ENCODE measurements at places on chromosomes 2 and 18. TPM values are rescaled to one million over a fixed set of nuclear protein-coding genes. Genes with fewer than 3 reads are reported as not detected.

- H3K4me1 ChIP-seq = no peaks in the 10 kb centered on the region
- H3K27ac ChIP-seq = no peak overlapping the region
- peaks cover 25% of the 10 kb centered on the region for H3K27me3 ChIP-seq
Measured at GRCh38 chr2:46806526-46806925, 109.1 kb downstream of the MCFD2 start.

DNA sequence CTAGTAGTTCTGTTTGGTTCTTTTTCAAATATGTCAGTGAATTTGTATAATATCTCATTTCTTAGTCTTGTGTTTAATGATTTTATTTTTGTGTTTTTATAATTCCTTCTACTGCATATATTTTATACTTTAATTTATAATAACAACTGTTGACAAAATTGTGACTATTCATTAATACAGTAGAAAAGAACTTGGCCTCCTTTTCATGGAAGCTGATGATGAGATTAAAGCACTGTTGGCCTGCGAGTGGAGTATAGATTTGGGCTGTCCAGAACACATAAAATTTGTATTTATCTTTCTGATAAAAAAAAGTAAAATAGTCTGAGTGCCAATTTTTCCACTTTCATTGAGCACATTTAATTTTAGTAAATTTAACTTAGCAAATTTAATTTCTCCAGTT, 12.1 kb downstream of the CFLAR start:
- no peak for DNase-seq
- peaks cover 17% of the 10 kb centered on the region for H3K4me1 ChIP-seq
- H3K27me3 ChIP-seq = peaks cover 10% of the 10 kb centered on the region
- H3K36me3 ChIP-seq = peaks cover 2% of the 10 kb centered on the region
- H3K4me3 ChIP-seq = no peak overlapping the region

GAL3ST2 gene
- total RNA-seq = not detected

GRCh38 chr2:8540552-8541055, 141.3 kb upstream of the ID2 start:
- no peaks in the 10 kb centered on the region for H3K36me3 ChIP-seq
- H3K27me3 ChIP-seq = no peaks in the 10 kb centered on the region
- no peak overlapping the region for H3K4me3 ChIP-seq
- H3K4me1 ChIP-seq = peaks cover 18% of the 10 kb centered on the region

DNA sequence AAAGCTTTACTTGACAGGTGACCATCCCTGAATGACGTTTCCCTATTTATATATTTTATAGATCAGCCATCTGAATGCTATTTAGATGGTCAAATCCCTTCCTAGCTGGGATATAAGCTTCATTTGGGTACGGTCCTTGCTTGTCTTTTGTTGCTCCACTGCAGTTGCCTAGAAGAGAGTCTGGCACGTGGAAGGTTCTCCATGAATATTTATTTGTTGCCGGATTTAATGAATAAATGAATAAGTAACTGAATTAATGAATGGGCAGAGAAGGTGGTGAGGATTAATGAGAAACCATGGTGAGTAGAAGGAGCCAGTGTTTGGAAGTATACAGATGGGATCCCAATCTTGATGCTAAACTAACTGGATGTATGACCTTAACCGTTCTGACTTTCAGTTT, 222.1 kb downstream of the LPIN1 start:
- H3K27ac ChIP-seq = no peak overlapping the region
- H3K4me1 ChIP-seq = no peaks in the 10 kb centered on the region
- H3K27me3 ChIP-seq = no peaks in the 10 kb centered on the region

DNA sequence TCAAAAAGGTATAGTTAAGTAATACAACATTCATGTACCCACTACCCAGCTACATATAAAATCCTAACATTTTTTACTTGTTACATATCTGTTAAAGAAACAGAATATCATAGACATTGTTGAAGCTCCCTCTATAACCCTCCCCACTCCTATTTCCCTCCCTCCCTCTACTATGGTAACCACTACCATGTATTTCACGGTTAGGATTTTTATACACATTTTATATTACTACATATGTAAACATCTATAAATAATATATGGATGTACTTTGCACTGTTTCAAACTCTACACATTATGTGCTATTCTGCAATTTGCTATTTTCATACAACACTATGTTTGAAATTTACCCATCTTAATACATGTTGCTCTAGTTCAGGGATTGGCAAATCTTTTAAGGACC, 36.3 kb downstream of the THOC1 start:
- H3K27ac ChIP-seq = no peak overlapping the region
- H3K36me3 ChIP-seq = peaks cover 20% of the 10 kb centered on the region
- no peak overlapping the region for H3K4me3 ChIP-seq
- no peaks in the 10 kb centered on the region for H3K27me3 ChIP-seq

DNA sequence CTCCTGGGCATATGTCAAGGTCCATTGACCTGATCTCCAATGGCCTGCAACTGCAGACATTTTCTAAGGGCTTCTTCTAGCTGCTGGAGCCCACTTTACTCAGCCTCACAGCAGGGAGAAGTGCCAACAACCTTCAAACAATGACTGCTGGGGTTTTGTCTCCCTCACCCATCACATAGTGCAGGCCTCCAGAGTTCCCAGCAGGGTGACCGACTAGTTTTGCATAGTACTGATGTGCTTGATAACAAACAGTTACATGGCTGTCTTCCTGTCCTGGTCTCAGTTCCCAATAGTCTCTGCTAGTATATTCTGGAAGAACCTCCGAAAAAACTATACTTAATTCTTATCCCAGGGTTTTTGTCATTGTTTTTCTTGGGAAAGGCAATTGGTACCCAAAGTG, 10.4 kb upstream of the NETO1 start:
- no peak overlapping the region for H3K4me3 ChIP-seq
- no peak overlapping the region for H3K27ac ChIP-seq
- no peak for DNase-seq
- H3K4me1 ChIP-seq = no peaks in the 10 kb centered on the region
- H3K36me3 ChIP-seq = no peaks in the 10 kb centered on the region
- no peaks in the 10 kb centered on the region for H3K27me3 ChIP-seq

DNA sequence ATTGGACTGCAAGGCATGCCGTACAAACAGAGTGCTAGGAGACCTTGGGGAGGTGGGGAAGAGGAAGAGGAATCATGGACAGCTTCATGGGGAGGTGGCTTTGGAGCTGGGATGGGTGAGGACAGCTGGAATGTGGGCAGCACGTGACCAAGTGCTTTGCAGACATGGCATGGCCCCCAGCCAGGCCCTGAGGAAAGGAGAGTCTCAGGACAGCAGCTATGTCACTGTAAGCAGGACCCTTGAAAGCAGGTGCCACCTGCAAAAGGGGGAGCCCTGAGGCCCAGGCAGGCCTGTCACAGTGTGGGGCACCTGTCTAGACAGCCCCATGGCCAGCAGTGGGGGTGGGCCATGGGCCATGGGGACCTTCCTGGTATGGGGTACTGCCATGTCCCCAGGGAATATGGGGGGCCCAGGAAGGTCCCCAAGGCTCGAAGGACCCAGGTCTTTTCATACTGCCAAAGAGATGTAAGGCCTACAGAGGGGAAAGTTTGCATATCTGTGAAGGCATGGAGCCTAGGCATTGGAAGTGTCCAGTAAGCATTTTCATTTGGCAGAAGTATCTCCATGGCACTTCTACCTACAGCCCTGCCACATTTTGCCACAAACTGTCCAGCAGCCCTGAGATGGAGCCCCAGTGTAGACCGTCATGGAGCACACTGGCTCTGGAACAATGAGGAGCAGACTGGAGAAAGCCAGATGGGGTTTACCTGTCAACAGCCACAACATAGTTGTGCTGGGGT, 9.9 kb downstream of the PAX8 start:
- peaks cover 5% of the 10 kb centered on the region for H3K4me1 ChIP-seq
- no peaks in the 10 kb centered on the region for H3K36me3 ChIP-seq
- no peak for DNase-seq
- H3K4me3 ChIP-seq = no peak overlapping the region

DNA sequence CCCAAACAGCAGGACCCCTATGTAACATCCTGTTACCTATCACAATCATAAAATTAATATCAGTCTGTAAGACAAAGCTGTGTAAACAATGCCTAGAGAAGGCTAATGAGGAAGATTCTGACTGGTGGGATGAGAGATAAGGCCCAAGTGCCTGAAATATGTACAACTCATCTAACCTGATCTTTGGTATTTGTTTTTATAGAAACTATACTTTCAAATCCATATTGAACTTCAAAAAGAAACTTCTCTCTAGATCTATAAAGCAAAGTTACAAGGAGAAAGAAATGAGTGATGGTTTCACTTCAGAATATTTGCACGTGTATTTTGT, 36.1 kb upstream of the ITGA4 start:
- DNase-seq = no peak
- H3K27me3 ChIP-seq = no peaks in the 10 kb centered on the region
- no peaks in the 10 kb centered on the region for H3K36me3 ChIP-seq
- no peak overlapping the region for H3K27ac ChIP-seq
- H3K4me3 ChIP-seq = no peak overlapping the region
- peaks cover 14% of the 10 kb centered on the region for H3K4me1 ChIP-seq

TLX2 gene
- not detected for total RNA-seq

GRCh38 chr18:68865021-68865420, 67.1 kb downstream of the CCDC102B start:
- H3K27me3 ChIP-seq = no peaks in the 10 kb centered on the region
- no peak overlapping the region for H3K4me3 ChIP-seq
- DNase-seq = no peak
- H3K27ac ChIP-seq = no peak overlapping the region

NGEF gene
- 0.96 TPM for total RNA-seq

DNA sequence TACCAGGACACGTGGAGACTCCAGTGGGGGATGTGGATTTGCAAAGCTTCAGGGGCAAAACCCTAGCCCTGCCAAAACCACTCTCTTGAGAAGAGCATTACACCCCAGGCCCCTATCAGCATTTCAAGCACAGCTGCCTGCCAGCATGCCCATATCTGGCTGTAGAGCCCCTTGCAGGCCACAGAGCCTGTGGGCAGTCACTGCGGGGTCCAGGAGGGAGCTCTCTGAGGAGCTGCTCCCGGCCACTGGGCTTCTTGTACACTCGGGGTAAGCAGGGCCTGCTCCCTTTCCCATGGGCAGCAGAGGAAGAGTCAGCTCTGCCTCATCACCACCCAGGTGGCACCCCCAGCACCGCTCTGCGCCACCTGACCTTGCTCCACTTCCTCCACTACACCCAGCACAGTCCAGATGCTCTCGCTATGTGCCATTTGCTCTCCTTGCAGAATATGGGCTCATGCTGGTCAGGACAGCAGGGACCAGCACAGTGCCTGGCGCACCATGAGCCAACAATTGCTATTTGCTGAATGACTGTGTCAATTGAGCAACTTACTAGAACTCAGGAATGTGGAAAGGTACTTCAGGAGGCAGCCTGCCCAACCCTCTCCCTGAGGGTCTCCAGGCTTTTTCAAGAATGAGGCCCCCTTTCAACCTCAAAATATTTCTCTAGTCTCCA, 7.4 kb downstream of the CHST10 start:
- no peak for DNase-seq
- no peak overlapping the region for H3K27ac ChIP-seq
- no peak overlapping the region for H3K4me3 ChIP-seq
- no peaks in the 10 kb centered on the region for H3K27me3 ChIP-seq
- peaks cover 15% of the 10 kb centered on the region for H3K36me3 ChIP-seq

- H3K27ac ChIP-seq = no peak overlapping the region
- no peak overlapping the region for H3K4me3 ChIP-seq
- H3K27me3 ChIP-seq = no peaks in the 10 kb centered on the region
- H3K36me3 ChIP-seq = peaks cover 5% of the 10 kb centered on the region
- no peaks in the 10 kb centered on the region for H3K4me1 ChIP-seq
Measured at GRCh38 chr2:121721926-121722325, 14.7 kb downstream of the NIFK start.

PRKD3 gene
- total RNA-seq = 68.3 TPM

DNA sequence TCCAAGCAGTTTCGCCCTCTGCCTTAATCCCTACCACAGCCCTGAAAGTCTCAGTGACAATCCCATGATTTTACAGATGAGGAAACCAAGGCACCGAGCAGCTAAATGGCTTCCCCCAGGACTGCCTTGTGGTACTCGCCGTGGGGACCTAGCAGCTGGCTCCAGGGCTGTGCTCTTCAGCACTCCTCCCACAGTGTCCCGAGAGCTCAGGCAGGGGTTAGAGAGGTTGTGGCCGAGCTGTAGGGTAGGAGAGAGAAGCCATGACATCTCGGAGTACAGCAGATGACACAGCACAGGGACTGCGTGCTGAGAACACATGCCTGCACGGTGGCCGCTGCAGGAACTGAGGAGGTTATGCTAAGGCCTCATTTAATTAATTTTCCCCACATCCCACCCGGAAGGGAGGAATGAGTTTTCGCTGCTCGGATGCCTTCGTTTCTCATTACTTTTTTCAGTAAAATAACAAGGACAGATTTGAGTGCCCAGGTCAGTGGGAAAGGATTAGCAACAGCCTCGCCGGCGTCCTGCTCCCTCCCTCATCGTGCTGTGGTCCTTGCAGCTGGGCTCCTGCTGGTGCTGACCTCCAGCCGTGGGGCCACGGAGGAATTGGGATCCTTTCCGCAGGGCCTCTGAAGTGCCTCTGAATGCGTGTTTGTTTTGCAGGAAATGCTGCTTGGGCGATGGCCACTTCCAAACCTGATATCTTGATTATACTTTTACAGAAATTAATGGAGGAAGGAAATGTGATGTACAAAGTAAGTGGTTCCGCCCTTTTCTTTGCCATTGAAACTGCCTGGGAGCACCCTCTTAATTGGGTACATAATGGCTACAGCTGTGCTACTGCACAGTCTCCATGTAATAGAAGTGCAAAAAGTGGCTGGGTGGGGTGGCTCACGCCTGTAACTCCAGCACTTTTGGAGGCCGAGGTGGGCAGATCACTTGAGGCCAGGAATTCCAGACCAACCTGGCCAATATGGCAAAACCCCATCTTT, 61.2 kb downstream of the WDSUB1 start:
- H3K36me3 ChIP-seq = peaks cover 5% of the 10 kb centered on the region
- peaks cover 15% of the 10 kb centered on the region for H3K4me1 ChIP-seq
- H3K27me3 ChIP-seq = no peaks in the 10 kb centered on the region

- H3K36me3 ChIP-seq = no peaks in the 10 kb centered on the region
- no peak for DNase-seq
- no peak overlapping the region for H3K4me3 ChIP-seq
- no peaks in the 10 kb centered on the region for H3K27me3 ChIP-seq
- no peaks in the 10 kb centered on the region for H3K4me1 ChIP-seq
Measured at GRCh38 chr2:199339891-199340605, 117.7 kb downstream of the SATB2 start.

DNA sequence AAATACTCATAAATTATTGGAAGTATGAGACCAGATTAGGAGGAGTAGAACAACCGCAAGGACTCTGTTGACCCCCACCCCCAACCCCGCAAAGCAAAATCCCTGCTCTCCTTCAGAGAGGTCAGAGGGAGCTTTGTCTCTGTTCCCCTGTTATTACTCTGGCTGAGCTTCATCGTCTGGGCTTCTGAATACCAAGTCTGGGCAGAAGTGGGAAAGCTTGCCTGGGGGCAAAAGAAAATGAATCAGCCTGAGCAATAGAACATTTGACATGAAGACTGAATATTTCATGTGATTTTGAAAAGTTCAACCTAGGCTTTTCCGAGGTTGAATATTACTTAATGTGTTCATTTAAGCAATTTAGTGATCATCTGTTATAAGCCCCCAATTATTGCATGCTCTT, 114.6 kb upstream of the ARHGAP28 start:
- H3K27ac ChIP-seq = no peak overlapping the region
- no peak overlapping the region for H3K4me3 ChIP-seq
- H3K27me3 ChIP-seq = no peaks in the 10 kb centered on the region
- DNase-seq = no peak

GRCh38 chr2:132439703-132440398, 23.2 kb downstream of the GPR39 start:
- H3K36me3 ChIP-seq = no peaks in the 10 kb centered on the region
- DNase-seq = no peak
- H3K27me3 ChIP-seq = no peaks in the 10 kb centered on the region

- no peak overlapping the region for H3K4me3 ChIP-seq
- H3K27ac ChIP-seq = no peak overlapping the region
- peaks cover 19% of the 10 kb centered on the region for H3K36me3 ChIP-seq
- DNase-seq = no peak
- peaks cover 14% of the 10 kb centered on the region for H3K4me1 ChIP-seq
Measured at GRCh38 chr18:79337184-79337583, 58.5 kb upstream of the NFATC1 start.
